ENCODE measurements at places on chromosomes 3 and 15.

- no peak for DNase-seq
Measured at GRCh38 chr3:8204853-8205650, 296.6 kb upstream of the LMCD1 start.

GRCh38 chr3:15657016-15657415 is 55.5 kb downstream of the BTD start:
- no peak for DNase-seq

DNA sequence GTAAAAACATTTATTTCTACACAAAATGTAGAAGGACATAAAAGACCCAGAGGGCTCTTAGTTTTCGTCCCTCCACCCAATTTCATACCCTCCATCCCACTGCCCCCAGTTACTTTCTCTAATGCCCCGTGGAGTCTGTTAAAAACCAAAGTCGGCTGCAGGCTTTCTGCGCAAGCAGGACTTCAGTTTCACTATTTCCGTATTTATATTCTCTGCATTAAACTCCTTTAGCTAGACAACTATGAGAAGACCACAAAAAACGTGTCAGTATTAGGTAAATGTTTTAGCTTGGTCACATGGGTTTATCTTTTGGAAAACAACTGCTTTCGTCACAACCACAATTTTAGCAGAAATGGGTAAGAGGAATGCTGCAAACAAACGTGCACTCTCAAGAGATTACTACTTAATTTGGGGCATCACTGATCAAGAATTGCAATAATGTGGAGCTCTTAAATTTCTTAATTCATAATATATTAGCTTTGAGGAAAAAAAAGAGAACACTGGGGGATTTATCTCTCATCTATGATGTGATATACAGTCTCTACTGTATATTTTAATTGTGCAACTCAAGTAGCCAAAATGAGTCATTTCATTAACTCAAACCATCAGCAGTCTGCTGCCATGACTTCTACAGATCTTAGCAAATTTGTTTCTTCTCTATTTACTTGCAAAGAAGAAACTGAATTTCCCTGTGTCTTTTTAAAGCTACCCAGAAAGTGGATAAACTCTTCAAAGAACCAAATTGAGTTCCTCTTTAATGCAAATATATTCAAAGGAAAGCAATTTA is 740 bp upstream of the NSMCE3 start:
- no peak for DNase-seq

- no peak for DNase-seq
Measured at GRCh38 chr15:93973287-93973686, 258.1 kb upstream of the MCTP2 start.

GRCh38 chr3:63279005-63279841 is 1.1 kb downstream of the SYNPR start:
- no peak for DNase-seq

DNA sequence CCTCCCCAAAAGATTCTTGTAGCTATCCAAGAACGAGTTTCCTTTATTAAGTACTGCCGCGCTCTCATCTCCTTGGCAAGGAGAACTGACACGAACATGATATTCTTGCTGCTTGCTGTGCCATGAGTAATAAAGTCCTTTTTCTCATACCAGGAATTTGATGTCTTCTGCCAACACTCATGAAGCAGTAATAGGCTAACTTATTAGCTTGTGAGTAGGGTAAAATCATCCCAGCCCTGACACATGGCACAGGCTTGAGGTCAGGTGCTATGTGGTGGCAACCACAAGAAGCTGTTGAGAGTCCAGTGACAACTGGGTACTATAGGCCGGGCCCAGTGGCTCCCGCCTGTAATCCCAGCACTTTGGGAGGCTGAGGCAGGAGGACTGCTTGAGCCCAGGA is 22.7 kb upstream of the UBXN7 start:
- no peak for DNase-seq

All from Caki2 (cell line).